Activated T-helper 1 cell treated with Interleukin-2 at 50 U/mL for 16 hours (primary cell): ENCODE measurements at places on chromosomes 2 and 18.

GRCh38 chr2:214450118-214450894 lies 39.5 kb downstream of the VWC2L start:
- DNase-seq, result no peak

- DNase-seq, result no peak
These were observed 34.2 kb downstream of the NDUFA10 start for GRCh38 chr2:239990966-239991365.

DNA sequence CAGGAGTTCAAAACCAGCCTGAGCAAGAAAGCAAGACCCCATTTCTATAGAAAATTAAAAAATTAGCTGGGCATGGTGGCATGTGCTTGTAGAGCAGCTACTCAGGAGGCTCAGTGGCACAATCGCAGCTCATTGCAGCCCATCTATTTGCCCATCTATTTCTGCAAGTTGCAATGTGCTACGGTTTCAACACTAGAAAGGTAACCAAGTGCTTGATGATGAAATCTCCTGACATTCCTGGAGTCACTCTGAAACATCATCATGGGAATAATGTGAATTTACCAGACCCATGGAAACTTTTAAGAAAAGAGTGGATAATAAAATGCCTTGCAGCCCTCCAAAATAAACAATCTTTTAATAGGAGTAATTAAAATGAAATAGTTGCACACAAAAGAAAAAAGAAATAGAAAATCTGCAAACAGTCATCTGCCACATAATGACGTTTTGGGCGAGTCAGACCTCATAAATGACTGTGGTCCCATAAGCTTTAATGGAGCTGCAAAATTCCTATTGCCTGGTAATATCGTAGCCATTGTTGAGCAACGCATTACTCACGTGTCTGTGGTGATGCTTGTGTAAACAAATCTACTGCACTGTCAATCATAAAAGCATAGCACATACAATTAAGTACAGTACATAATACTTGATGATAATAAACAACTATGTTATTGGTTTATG lies 46.6 kb upstream of the AMMECR1L start:
- no peak for DNase-seq

DNA sequence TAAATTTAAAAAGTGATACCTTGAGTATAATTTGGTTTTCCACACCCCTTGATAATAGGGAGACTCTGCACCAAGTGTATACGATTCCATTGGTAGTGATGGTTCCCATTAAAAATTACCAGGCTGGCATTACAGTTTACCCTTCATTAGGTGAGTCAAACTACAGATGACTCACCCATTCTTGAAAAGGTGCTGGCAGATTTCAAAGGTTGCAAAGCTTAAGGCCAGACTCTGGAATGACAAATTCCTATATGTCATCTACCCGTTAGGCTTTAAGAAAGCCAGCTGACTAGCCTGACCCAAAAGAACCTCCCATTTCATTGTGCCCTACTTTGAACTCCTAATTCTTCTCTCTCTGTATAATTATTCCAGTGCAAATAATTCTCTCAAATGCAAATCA lies 124.4 kb downstream of the LRRTM4 start:
- DNase-seq, result no peak

- no peak for DNase-seq
These were observed 360.3 kb downstream of the TGIF1 start for GRCh38 chr18:3810296-3810695.
